ENCODE measurements at places on chromosomes 1 and 21. TPM values are rescaled to one million over a fixed set of nuclear protein-coding genes. Genes with fewer than 3 reads are reported as not detected.

FCRL6 gene
- not detected for total RNA-seq

TESK2 gene
- total RNA-seq = 2.6 TPM

TEDDM1 gene
- not detected for total RNA-seq

CDKN2C gene
- 19.6 TPM for total RNA-seq

Measured in bladder microvascular endothelial cell (primary cell).